A549 treated with ZK216348 at 1 μM for 4 hours (cell line): ENCODE measurements at places on chromosomes 2 and 18. TPM values are rescaled to one million over a fixed set of nuclear protein-coding genes. Genes with fewer than 3 reads are reported as not detected.

Gene NEU2
- not detected in 5 replicates for total RNA-seq

Gene SLC19A3
- 2.4 to 3.0 TPM (median 2.9 TPM) in 5 replicates for total RNA-seq

Gene TXNDC2
- total RNA-seq, result 0.15 to 0.34 TPM (median 0.17 TPM) in 5 replicates

Gene GCC2
- 9.2 to 20.0 TPM (median 17.7 TPM) in 5 replicates for total RNA-seq

Gene NT5DC4
- total RNA-seq, result not detected in 5 replicates
